ENCODE measurements at places on chromosomes 4 and X.

DNA sequence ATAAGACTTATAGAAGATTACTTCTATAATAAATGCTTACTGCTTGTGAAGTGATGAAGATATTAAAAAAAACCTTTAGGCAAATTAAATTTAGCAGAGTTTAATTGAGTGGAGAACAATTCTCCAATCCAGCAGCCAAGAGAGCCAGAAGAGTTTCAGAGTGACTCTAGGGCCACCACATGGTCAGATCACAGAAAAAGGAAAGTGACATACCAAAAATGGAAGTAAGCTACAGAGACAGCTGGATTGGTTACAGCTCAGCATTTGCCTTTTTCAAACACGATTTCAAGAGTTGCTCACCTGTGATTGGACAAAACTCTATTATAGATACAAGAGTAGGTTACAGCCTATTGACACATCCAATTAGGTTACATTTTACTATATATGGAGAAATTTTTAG lies 79.0 kb upstream of the TRAM1L1 start:
- no peak for DNase-seq

GRCh38 chrX:134526399-134526798 lies 66.4 kb downstream of the HPRT1 start:
- no peak for DNase-seq

- no peak for DNase-seq
Measured at GRCh38 chr4:69965628-69966027, at the start of gene CSN2. TSS of gene CSN2 (minus strand) at chr4:69965728. CDS start at chr4:69960995, 4,733 bp downstream.

GRCh38 chr4:184238072-184238745 lies 20.5 kb upstream of the ENPP6 start:
- no peak for DNase-seq

DNA sequence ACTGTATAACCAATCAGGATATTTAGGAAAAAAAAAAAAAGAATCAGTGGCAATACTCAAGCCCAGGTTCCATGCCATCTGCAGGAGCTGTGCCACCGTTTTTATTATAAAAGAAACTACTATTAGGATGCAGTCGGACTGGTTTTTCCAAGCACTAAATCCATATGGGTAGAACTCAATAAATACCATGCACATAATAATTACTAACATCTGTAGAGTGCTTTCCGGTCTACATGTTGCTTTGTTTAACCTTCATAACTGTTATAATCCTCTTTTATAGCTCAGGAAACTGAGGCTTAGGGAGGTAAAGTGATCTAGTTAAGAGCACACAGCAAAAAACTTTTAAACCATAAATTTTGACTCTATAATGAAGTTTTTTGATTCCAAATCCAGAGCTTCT lies 24.0 kb downstream of the ARSJ start:
- no peak for DNase-seq

DNA sequence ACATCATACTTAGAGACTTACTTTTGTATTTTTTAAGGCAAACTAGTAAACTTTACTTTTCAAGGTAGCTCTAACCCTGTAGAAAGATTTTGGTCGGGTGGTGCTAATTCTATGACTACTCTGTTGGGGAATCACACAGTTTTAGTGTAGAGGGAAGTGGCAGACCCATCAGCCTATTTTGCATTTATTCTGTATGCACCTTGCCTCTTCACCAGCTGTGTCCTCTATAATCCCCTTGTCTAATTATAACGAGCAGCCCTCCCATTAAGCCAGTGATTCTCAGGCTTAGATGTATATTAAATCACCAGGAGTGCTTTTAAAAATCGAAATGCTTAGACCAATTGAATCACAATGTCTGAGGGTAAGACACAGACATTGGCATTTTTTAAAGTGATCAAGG lies 78.1 kb downstream of the GALNT7 start:
- no peak for DNase-seq

GRCh38 chr4:150589157-150589556 lies 7.2 kb downstream of the MAB21L2 start:
- DNase-seq: no peak

GRCh38 chrX:17735406-17735805 lies 1.9 kb upstream of the SCML1 start:
- no peak for DNase-seq

DNA sequence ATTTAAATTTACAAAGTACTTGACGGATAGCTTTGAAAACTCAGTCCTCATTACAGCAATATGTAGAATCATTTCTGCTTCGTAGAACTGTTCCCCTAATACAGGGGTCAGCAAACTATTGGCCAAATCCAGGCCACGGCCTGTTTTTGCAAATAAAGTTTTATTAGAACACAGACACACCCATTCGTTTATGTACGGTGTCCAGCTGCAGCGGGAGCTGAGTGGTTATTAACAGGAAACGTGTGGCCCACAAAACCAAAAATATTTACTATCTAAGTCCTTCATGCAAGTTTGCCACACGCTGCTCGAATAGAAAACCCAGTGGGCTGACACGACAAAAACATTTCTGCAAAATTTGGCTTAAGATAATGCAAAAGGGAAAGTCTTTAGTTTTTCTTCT lies 146.5 kb downstream of the AFAP1 start:
- no peak for DNase-seq

- DNase-seq: no peak
Measured at GRCh38 chrX:78658845-78659744, at the start of gene RTL3. TSS of gene RTL3 (minus strand) at chrX:78659328. CDS start at chrX:78658420, 908 bp downstream.
